Urothelium cell line (cell line): ENCODE measurements at places on chromosomes 1 and 21.

DNA sequence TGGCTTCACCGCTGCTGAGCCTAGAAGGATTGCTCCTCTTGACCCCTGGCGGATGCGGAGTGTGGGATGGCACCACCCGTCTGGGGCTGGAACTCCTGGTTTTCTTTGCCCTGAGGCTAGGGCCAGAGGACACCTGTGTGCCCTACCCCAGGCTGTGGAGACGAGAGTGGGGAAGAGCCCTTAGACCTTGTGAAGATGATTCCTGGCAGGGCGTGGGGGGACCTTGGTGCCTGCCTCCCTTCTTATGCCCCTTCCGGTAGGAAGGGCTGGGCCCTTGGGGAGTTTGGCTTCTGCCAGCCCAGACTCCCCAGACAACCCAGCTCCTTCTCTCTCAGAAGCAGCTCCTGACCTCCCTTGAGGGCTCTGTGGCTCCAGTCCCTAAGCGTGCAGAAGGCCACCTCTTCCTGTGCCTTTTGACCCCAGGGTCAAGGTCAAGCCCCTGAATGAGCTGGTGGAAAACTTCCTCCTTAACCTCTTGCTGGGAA lies 891 bp downstream of the RPS6KA1 start:
- DNase-seq: no peak

DNA sequence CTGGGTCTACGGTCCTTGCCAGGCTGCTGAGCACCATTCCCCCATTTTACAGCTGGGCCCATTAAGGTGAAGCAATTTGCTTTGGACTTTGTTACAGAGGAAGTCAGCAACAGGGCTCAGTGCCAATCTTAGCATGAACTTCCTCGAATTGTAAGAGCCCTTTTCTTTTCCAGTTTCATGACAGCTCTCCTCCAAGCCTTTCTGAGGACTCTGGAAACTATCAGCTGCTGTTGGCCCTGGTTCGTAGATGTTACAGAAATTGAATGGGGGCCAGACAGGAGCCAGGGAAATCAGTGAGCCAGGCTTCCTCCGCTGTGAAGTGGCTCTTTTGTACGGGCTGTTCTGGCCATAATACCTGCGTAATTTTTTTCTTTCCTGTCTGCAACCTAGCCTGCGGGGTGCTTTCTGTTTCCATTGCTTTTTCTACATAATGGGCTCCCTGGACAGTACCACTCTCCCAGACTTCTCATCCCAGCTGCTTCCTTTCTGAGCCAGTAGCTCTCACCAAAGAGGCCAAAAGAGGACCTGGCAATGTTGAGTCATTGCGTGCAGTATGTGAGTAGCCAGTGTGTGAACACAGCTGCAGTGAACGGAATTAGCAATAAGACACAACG lies 386.3 kb downstream of the DISC1 start:
- DNase-seq: no peak

DNA sequence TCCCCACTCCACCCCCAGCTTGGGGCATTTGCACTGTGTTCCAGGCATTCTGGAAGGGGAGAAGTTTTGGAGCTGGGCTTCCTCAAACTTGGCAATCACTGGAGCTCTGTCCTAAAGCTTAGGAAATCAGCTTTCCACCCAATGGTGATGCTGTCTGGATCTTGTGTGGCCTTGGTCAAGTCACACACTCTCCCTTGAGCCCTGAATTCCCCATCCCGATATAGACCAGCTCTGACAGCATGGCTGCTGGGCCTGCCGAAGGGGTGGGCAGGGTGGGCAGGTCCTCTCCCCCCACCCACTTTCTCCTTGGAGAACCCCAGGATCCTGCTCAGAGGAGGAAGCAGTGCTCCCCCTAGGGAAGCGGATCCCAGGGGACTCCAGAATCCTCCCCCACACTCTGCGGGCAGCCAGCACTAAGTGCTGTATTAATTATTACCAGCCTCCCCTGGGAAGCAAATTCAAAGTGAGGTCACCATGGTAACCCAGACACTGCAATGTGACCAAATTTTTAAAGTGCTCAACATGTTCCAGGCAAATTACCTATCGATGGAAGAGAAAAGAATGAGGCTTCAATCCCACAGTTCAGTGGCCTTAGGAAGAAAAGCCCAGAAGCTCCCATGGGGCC lies 21.3 kb upstream of the LDLRAP1 start:
- DNase-seq: no peak

- DNase-seq: no peak
Measured at GRCh38 chr1:176785791-176786190, 322.8 kb downstream of the PAPPA2 start.

DNA sequence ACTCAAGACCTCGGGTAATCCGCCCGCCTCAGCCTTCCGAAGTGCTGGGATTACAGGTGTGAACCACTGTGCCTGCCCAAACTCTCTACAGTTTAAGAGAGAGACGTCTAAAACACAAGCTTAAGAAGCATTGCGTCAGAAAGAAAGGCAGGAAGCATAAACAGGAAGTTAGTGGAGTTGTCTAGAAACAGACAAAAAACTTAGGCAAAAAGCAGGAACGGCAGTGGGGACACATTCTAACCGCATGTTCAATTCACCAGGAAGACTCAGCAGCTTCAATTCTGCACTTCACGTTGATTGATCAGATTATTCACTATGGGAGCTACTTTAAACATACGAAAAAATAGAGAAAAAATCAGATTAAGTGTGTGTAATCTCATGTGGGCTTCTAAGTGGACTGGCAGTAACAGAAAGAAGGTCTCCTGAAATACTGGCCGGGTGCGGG lies 7.4 kb downstream of the CFAP74 start:
- no peak for DNase-seq

- no peak for DNase-seq
Measured at GRCh38 chr1:32112806-32113375, 5.0 kb downstream of the KPNA6 start.

DNA sequence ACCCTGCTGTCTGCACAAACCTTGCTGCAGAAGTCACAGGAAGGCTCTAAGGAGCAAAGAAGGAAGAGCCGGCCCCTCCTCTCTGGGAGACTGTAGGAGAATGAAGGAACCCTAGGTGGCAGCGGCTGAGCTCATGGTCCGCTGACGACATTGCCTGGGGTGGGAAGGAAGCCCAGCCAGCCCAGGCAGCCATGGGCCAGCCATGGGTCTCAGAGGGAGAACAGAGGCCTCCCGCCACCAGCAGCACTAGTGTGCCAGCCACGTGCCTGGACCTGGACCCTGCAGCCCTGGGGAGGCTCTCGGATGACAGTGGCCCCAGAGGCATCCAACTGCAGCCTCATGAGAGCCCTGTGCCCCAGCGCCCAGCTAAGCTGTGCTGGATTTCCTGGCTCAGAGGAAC lies 49.2 kb upstream of the POFUT2 start:
- no peak for DNase-seq
